ENCODE measurements at places on chromosomes 6 and 20. TPM values are rescaled to one million over a fixed set of nuclear protein-coding genes. Genes with fewer than 3 reads are reported as not detected.

DNA sequence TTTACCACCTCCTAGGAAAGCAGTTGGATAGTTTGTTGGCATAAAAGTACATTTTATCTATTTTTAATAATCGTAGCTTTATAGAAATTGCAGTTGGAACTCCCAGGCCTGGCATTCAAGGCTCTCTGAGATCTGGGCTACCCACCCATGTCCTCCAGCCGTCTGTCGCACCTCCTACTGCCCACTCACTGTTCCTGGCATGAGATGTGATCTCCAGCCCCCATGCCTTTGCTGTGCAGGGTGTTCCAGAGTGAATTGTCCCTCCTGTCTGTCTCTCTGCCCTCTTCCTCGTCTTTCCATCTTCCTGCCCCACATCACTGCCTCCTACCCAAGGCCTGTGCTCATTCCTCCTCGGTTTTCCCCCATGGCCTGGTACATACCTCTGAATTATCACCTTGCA, 50.7 kb downstream of the PTPN1 start:
- DNase-seq: no peak

RNF39 gene
- total RNA-seq: not detected

DNA sequence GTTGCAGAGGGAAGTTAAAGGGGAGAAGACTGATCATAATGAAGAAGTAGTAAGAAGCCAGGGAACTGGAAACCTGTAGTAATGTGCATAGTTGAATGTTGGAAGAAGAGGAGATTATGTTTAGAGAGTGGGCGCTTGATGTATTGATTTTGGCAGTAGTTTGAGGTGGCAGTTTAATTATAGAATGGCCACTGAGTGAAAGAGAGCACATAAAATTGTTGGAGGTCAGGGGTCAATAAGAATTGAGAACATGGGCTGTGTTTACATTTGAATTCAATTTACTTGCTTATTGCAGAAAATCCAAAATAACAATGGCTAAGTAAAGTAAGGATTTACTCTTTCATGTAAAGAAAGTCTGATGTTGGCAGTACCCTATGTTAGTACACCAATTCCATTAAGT, 15.7 kb downstream of the VTA1 start:
- no peak for DNase-seq

KIF6 gene
- total RNA-seq: under 0.01 TPM

ZNF165 gene
- 0.20 TPM for total RNA-seq
